ENCODE measurements at places on chromosomes 1 and 21. TPM values are rescaled to one million over a fixed set of nuclear protein-coding genes. Genes with fewer than 3 reads are reported as not detected.
A peak's percentile ranks its signal among the peaks of the same experiment; 100 is the strongest.

- H3K27me3 ChIP-seq, result no peaks in the 10 kb centered on the region
- no peaks in the 10 kb centered on the region for H3K36me3 ChIP-seq
- H3K4me1 ChIP-seq, result peaks cover 6% of the 10 kb centered on the region
- no peak overlapping the region for H3K4me3 ChIP-seq
- H3K27ac ChIP-seq, result no peak overlapping the region
Observed at GRCh38 chr1:244074559-244075171, 23.6 kb downstream of the ZBTB18 start.

Gene FCRL6
- not detected for total RNA-seq

Gene PCAT6
- 3.8 TPM for total RNA-seq

DNA sequence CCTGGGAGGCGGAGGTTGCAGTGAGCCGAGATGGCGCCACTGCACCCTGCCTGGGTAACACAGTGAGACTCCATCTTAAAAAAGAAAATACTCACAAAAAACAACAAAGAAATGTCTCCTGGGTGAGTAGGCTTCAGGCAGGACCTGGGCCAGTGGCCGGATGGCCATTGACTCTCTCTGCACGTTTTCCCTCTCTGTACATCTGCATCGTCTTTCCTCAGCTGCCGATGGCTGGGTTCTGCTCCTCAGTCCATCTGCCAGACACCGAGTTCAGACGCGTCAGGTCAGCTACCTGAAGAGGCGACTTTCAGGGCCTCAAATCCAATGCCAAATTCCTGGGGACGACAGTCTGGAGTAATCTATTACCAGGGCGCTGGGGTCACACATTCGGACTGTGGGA lies 199.3 kb downstream of the CAMTA1 start:
- no peak overlapping the region for H3K4me3 ChIP-seq
- no peak overlapping the region for H3K27ac ChIP-seq
- H3K4me1 ChIP-seq, result no peaks in the 10 kb centered on the region
- no peaks in the 10 kb centered on the region for H3K36me3 ChIP-seq
- H3K27me3 ChIP-seq, result peaks cover 18% of the 10 kb centered on the region
- no peak for DNase-seq

- H3K27ac ChIP-seq, result peak overlapping the region; percentile 82
- peak overlapping the region; percentile 60 for H3K4me3 ChIP-seq
- H3K4me1 ChIP-seq, result peaks cover 75% of the 10 kb centered on the region
Observed at GRCh38 chr1:223711747-223712193, 569 bp upstream of the CAPN2 start.

DNA sequence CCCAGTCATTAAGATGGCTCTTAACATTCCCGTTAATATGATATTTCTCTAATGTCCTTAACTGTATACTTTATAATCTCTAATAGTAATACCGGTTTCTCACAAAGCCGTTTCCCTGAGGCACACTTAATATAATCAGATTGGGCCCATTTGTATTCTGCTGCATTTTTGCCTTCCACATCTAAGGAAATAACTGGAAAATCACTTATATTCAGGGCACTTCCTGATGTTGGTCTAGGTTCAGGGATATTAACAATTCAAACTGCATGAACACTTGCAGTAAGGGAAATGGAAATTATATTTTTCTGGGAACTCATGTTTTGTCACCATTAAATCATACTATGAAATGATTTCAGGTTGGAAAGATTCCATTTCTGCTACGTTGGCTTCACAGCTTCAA lies 119.8 kb downstream of the TPR start:
- peaks cover 4% of the 10 kb centered on the region for H3K4me1 ChIP-seq
- H3K4me3 ChIP-seq, result no peak overlapping the region
- H3K36me3 ChIP-seq, result no peaks in the 10 kb centered on the region
- DNase-seq, result no peak
- H3K27me3 ChIP-seq, result peaks cover 10% of the 10 kb centered on the region
- H3K27ac ChIP-seq, result no peak overlapping the region

Gene TMEM201
- total RNA-seq, result 17.9 TPM
